Sciatic nerve (tissue), 2 donors: ENCODE measurements at places on chromosomes 11 and 22.

DNA sequence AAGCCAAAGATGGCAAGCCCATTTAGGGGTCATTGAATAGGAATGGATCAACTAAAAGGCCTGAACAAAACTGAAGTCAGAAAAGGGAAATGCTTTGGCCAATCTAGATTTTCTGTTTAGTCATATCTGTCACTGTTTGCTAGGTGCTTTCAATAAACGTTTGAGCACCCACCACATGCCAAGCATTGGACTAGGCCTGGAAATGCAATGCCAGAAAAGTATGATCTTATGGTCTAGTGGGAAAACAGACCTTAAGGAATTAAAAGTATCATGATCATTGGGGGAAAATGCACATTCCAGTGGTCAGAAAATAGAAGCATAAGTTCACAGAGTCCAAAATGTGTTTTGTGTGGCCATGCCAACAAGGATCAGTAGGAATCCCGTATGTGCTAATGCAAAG is 76.8 kb upstream of the BIRC3 start:
- no peak for DNase-seq

DNA sequence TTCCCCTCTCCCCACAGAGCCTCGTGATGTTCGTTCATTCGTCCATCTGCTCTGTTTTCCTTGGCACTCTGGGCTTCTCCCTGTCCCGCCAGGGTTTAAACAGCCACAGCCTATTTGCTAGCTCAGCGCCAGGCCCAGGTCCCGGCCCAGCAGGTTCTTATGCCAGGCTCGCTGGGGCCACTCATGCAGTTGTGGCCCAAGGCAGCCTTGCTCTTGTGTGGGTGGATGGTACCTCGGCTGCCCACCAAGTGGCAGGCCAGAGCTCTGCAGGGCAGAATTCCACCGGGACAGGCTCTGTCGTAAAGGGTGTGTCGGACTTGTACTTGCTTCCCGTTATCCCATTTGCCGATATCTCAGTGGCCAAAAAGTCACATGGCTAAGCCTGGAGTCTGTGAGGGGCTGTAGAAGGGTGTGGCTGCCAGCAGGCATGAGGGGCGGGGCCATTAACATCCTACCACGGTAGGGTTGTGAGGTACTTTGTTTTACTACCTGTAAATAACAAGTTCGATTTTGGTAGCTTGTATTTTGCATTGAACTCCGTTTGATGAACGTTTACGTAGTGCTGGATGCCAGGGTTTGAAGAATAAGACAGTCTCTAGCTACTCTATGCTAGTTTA is 7.9 kb downstream of the FAM118A start:
- DNase-seq: peak; percentile 68

GRCh38 chr11:126132319-126132718 is 69.7 kb upstream of the CDON start:
- no peak for DNase-seq

- no peak for DNase-seq
Observed at GRCh38 chr11:43941257-43941994, 1.0 kb upstream of the C11orf96 start.

GRCh38 chr22:33894515-33894914 is 25.8 kb downstream of the LARGE1 start:
- DNase-seq: no peak

GRCh38 chr22:20600137-20600673 is 92.8 kb downstream of the MED15 start:
- DNase-seq: no peak

- no peak for DNase-seq
Observed at GRCh38 chr11:63672936-63673539, 1.9 kb upstream of the ATL3 start.

- DNase-seq: no peak
Observed at GRCh38 chr11:128757886-128758612, 64.2 kb downstream of the FLI1 start.

- DNase-seq: no peak
Observed at GRCh38 chr11:134714021-134714656, 302.1 kb upstream of the B3GAT1 start.

DNA sequence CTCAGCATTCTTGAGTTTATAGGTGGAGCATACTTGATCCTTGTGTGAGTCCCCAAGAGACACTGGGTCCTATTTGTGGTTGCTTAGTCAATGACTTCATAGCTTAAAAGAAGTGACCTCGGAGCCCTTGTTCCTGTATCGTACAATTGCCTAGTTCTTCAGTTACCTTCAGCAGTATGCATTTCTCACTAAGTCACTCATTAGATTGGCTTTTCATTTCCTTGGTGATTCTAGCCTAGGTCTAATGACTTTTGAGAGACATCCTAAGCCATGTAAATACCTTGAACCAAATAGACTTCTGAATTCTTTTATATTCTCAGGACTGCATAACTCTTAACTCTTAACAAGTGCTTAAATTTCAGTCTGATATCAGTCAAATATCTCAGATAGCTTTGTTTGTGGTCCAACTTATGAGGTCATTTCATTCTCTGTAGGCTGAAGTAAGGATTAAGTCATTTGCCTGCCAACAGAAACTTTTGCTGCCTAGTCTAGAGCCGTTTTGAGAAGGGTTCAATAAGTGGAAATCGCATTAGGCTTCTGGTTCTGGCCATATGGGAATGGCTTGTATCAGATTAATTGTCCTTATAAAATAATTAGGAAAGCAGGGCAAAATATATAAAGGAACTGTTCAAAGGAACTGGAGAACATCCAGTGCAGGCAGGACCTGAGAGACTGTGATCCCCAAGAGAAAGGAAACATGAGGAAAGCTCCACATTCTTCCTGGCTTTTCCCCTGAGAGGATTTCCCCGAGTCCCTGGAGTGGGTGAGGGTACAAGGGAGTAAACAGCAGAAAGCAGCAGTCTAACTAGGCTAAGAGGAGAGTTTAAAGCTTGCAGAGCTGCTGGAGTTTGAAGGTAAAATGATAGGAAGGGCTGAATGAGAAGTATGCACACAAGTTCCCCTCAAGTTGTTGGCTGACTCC is 39.9 kb downstream of the TRAF6 start:
- DNase-seq: no peak

DNA sequence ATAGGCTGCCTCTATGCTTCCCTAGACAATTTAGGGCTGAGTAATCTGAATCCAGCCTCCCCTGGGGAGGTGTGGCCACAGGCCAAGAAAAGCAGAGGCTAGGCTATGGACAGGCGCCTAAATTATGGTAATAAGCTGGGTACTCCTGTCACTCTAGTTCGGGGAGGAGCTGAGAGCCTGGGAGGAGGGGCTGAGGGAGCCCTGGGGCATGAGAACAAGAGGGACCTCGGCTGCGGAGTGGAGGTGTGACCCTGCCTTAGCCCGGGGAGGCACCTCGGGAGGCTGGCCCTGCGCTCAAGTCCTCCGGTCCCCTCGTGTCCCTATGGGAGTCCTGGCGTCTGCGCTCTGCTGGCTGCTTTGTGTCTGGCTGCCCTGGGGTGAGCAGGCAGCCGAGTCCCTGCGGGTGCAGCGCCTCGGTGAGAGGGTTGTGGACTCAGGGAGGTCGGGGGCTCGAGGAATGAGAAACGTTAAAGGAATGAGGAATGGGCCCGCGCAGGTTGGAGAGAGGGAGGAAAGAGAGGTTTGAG is at the start of gene OTOG:
TSS of gene OTOG (plus strand) at position 209 of the 527 bp plus-strand sequence. CDS start at position 323, 114 bp downstream.
- peak; percentile 43 for DNase-seq

GRCh38 chr11:8276528-8276927 is 12.8 kb upstream of the LMO1 start:
- peak; percentile 0 for DNase-seq

GRCh38 chr11:128644576-128644975 is 49.3 kb upstream of the FLI1 start:
- no peak for DNase-seq

GRCh38 chr11:15969281-15969680 is 387.1 kb downstream of the SOX6 start:
- DNase-seq: peak; percentile 70

DNA sequence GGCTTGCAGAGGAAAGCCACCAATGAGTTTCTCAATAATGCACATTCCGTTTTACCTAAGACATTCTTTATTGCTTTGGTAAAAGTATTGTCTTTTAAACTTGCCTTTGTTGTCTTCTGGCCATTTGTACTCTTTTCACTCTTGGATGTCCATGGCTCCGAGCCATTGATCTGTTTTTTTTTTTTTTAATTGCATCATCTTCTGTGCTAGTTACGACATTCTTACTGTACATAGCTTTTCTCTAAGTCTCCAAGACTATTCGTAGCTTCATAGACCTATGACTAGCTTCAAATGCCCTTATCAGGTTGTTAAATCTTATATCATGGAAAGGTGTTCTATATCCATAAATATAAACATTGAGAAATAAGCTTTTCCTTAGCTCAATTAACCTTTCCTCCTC is 1522.6 kb downstream of the FAM181B start:
- no peak for DNase-seq

DNA sequence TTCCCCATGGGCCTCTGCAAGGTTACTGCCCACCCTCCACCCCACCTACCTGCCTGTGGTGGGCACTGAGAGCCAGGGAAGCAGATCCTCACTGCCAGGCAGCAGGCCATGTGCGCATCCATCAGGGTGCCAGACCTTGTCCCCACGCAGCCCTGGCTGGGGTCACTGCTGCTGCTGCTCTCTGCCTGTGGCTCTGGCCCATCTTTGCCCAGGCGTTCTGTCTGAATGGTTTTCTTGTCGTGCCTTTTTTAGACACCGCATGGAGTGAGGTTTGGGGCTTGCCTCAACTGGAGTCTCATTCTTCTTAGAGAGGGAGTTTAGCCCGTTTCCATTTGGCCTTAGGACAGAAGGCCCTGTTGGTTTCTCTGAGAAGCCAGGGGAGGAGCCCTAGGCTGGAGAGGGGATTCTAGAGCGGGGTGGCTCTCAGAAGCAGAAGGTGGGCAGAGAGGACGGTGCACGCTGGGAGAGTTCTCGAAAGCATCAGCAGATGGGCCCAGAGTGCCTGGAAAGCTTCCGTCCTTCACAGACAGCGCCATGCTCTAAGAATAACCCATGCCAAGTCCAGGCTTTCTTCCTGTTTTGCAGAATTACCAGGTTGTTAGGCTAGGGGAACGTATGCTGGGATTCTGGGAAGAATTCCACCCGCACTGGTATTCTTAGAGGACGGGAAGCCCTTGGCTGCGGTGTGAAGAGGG is 8.1 kb downstream of the TANGO2 start:
- DNase-seq: no peak

DNA sequence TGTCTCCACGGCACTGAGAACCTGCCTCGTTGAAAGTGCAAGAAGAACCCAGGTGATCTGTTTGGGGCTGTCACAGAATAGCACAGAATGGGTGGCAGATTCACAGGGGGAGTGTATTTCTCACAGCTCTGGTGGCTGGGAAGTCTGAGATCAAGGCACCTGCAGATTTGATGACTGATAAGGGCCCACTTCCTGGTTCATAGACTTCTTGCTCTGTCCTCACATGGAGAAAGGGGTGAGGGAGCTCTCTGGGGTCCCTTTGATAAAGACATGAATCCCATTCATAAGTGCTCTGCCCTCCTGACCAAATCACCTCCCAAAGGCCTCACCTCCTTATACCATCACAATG is 198.5 kb upstream of the SORL1-AS1 start:
- no peak for DNase-seq

DNA sequence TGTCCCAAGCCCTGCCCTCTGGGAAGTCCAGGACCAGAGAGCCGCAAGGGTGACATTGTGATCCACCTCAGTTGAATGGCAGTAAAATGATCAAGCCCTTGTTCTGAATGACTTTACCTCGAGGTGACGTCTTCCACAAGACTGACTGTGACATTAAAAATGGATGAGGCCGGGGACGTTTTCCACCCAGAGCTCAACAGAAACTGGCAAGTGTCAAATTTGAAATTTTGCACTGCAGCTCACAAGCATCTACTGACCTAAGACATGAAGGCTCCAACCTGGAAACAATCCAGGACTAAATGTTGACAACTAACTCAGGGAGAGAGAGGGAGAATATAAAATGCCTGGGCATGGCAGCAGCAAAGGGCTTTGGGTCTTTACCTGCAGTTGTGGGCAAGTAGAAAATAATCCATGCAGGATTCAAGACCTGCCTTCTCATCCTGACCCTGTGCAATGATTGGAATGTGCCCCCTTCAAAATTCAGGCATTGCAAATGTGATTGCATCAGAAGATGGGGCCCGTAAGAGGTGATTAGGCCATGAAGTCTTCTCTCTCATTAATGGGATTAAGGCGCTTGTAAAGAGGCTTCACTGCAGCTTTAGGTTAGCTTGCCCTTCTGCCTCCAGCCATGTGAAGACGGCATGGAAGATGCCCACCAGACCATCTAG is 33.6 kb upstream of the CLMP start:
- DNase-seq: no peak

DNA sequence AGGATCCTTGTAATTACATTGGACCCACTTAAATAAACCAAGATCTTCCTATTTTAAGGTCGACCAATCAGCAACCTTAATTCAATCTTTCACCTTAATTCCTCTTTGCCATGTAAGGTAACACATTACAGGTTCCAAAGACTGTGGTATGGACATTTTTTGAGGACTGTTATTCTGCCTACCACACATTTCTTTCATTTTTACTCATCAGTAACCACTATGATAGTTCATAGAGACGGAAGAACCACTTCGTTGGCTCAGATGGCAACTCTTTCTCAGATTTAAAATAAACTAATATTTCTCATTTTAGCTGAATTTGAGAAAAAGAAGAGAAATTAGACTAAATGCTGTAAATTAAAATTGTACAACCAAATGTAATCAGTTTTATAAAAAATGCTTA is 96.3 kb downstream of the PAX6 start:
- no peak for DNase-seq

GRCh38 chr11:116459185-116460045 is 313.4 kb downstream of the BUD13 start:
- DNase-seq: no peak

GRCh38 chr22:24071686-24072085 is 60.6 kb downstream of the CABIN1 start:
- no peak for DNase-seq

DNA sequence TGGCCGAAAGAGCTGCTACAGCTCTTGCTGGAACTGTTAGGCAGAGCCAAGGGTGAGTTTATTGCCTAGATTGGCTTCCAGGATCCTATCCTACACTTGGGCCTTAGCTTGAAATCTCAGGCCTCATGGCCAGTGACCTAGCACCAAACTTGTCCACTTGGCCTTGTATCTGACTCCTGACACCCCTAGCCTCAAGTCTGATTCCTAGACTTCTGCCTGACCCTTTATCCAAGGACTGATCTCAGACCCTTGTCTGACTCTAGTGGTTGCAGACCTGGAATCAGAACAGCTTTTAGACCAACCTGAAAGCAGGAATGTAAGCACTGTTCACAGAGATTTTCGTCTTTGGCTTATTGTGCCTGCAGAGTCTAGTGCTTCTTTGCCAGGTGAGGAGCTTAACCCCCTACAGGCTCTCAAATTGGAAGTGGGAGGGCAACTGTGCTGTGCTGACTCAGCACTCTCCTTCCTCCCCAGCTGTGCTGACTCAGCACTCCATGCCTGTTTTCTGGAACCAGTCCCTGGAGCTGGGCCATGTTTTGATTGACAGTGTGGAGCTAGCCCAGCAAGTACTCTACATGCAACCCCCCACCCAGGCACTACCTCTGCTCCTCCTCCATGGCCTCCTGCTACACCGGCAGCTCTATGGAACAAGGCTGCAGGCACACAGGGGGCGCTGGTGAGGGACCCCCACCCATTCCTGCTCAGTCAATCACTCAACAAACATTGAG is 35.1 kb downstream of the RRP8 start:
- DNase-seq: peak; percentile 65

DNA sequence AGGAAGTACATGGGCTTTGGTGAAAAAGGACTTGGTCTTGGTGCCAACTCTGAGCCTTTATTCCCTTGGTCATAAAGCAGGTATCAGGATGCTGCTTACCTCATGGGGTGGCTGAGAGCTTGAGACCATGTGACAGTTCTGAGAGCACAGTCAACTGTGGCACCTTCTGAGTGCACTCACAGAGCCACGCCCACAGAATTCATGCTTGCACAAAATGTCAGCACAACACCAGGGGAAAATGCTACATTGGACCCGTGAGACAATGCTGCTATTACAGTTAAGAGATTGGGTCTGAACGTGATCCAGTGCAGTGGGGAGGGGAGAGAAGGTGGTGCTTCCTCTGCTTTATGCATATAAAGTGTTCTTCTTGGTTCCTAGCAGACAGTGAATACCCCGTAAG is 79.5 kb upstream of the SPON1 start:
- DNase-seq: no peak
